Stimulated activated CD4-positive, alpha-beta T cell treated with anti-CD3 and anti-CD28 coated beads, TNF-alpha, amount 100 ng/mL, for 24 hours (primary cell): ENCODE measurements at places on chromosomes 4 and X.

DNA sequence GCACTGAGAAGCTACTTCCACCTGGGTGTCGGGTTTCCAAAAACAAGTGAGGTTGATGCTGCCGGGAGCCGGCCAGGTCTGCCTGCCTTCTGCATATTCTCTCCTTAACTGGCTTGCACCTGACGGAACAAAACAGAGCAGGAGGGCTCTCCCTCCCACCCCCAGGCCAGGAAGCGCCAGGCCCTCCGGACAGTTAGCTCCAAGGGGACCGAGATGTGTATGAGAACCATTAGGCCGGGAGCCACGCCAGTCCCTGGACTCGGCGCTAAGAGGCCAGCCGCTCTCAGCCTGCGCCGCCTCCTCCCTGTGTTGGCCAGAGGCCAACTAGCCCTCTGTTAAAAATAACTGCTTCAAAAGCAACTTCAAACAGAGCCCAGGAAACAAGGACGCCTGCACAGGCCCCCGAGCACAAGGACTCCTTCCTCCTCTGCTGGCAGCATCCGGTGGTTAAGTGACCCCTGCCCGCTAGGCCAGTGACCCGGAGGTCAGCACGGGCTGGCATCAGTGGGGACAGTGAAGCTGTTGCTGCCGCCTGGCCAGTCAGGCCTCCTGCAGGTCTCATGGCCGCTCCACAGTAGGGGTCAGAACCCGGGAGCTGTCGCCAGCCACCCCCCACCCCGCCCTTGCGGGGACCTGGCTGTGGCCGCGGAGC lies 107.9 kb downstream of the ABLIM2 start:
- DNase-seq, result no peak

- DNase-seq, result no peak
Observed at GRCh38 chr4:149631629-149632028, 184.0 kb downstream of the IQCM start.

DNA sequence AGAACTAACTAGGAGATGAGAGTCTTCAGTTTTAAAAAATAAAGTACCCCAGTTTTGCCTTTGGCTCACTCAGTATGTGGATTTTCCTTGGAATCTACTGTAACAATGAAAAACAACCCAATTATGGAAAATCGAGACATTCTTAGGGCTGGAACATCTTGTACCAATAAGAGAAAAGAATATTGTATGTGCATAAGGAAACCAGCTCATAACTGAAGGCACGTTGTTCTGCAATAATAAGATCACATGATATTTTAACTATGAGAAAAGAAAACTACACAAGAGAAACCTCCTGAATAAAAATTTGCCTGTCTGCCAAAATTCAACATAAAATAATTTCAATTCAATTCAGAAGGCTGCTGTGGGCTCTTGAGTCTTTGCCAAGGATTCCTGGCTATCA lies 261.8 kb upstream of the EDNRA start:
- DNase-seq, result no peak

DNA sequence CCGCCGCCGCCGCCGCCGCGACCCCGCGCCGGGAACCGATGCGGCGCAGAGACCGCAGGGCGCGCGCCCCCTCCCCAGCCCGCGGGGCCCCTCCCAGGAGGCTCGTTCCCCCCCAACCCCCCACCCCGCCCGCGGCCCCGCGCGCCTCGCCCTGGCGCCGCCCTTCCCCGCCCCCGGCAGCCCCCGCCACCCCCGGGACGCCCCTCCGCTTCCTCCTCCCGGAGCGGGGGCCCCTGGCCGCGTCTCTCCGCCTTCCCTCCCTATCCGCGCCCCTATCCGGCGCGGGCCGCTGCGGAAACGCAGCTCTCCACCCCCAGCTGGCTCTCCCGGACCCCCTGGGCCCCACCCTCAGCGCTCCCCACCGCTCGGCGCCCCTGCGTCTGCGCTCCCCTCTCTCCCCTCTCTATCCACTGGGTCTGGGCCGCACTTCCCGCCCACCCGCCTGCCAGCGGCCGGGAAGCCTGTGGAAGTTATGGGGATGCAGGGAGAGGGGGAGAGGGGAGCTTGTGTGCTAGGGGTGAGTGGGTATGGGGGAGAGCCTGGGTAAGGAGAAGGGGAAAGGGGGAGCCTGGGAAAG lies at the start of gene TMEM271:
TMEM271 (minus strand) TSS at position 51 of the 577 bp plus-strand sequence. CDS start 233 bp downstream, outside the sequence.
- no peak for DNase-seq

DNA sequence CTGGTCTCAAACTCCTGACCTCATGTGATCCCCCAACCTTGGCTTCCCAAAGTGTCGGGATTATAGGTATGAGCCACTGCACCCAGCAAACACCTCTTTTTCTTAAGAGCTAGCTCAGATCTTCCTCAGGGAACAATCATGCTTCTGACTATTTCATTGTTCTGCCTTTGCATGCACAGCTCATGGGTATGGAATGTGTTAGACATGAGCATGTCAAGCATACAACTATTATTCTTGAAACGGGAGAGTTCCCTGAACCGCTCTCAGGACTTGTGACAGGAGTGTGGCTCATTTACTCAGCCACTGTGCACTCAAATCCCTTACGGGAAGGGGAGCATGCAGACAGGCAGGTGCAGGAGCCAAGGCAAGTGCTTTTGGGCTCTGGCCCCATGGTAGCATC lies 231.7 kb upstream of the TAPT1 start:
- DNase-seq, result no peak

GRCh38 chr4:40193016-40193571 lies 3.7 kb upstream of the RHOH start:
- no peak for DNase-seq

DNA sequence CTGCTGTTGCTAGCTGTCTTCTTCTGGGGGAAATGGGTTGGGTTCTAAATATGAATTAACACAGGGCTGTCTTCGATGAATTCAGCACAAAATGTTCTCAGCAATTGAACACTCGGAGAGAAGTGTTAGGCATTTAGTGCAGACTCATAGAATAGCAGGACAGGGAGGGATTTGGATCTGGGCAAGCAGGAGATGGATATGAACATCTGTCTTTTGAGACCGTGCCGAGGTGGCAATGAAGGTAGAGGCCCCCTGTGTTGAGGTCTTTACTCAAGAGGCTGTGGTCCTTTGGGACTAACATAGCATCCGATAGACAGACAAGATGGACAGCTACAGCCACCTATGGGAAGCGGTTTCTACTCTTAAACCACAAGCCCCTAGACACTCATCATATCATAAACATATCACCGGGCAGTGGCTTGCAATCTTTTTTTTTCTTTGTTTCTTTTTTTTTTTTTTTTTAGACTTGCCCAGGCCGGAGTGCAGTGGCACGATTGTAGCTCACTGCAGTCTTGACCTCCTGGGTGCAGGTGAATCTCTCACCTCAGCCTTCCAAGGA lies 6.7 kb downstream of the CD99 start:
- DNase-seq, result no peak

DNA sequence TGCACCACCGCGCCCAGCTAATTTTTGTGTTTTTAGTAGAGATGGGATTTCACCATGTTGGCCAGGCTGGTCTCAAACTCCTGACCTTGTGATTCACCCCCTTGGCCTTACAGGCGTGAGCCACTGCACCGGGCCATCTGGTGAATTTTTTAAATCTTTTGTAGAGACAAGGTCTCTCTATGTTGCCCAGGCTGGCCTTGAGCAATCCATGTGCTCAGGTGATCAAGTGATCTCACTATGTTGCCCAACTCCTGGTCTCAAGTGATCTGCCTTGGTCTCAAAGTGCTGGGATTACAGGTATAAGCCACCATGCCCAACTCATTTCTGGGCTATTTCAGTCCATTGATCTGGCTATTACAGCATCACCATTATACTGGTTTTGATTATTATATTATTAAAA lies 22.2 kb upstream of the GALNT7 start:
- DNase-seq, result no peak

GRCh38 chrX:64230123-64230970 lies at the start of gene ASB12:
TSS of gene ASB12 (minus strand) at chrX:64230607. CDS start at chrX:64225650, 4,957 bp downstream.
- no peak for DNase-seq

DNA sequence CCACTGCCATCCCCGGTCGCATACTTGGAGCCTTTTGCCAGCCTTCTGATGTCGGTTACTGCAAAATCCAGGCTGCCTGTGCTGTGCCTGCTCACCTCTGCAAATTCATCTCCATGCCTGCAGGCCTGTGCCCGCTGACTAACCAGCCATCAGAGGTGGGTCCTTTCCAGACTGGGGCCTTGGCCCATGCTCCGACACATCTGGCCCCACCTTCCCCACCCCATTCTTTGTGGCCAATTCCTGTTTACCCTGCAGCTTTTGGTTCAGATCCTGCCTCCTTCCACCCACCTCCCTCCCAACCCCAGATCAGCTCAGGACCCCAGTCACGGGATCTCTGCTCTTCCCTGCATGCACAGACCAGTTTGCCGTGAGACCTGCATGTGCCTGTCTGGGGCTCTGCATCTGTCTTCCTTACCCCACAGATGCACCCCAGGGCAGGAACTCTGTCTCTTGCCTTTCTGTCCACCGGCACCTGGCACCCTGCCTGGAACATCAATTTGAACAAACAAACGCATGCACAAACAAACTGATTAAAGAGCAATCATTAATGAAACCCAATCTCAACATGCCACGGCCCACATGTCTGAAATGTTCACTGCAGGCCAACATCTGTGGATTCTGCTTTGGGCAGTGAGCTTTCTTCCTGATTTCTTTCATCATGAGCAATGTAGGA lies 112.8 kb upstream of the PSAPL1 start:
- no peak for DNase-seq

DNA sequence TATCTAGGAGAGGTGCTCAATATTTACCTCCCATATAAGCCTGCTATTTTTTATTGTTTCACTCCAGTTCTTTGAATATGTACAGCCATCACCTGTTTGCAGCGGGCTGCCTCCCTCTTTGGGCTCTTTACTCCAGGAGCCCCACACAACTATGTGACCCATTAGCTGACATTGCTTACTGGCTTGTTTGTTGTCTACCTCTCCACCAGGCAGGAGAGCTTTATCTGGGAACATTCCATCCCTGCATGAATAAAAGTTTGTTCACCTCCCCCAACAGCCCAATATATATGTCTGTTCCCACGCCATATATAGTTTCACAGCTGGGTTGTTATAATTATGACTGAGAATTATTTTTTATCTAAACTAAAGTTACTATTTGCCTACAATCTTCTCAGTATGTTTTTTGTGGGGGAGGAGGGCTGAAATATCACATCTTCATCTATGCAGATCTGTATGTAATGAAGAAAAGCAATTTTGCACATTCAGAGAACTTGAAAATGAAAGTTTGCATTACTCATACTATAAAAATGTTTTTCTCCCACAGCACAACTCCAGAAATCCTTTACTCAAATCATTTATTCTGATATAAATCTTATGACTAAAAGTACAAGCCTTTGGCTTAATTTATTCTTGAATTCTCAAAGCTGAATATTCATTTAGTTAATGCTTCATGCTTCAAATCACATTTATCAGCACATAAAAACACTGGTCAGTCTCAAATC lies 61.2 kb upstream of the DAPP1 start:
- no peak for DNase-seq

DNA sequence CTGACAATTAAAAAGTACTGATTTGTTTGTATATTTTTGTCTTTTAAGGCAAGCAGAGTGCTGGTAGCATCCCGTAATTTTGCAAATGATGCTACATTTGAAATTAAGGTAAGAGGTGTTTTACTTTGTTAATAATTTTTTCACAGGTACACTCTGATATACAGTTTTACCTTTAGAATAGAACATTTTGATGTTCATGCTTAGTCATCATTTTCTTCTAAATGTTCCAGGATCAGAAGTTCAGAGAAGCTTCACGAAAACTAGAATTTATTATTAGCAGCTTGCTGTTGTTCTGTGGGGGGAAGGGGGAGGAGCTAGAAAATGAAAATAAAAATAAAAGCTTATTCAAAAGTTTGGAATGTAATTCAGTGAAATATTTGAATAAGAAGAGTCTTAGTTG lies 5.5 kb downstream of the PDHA1 start:
- no peak for DNase-seq

GRCh38 chr4:170111085-170111484 lies 21.3 kb upstream of the AADAT start:
- DNase-seq, result no peak

DNA sequence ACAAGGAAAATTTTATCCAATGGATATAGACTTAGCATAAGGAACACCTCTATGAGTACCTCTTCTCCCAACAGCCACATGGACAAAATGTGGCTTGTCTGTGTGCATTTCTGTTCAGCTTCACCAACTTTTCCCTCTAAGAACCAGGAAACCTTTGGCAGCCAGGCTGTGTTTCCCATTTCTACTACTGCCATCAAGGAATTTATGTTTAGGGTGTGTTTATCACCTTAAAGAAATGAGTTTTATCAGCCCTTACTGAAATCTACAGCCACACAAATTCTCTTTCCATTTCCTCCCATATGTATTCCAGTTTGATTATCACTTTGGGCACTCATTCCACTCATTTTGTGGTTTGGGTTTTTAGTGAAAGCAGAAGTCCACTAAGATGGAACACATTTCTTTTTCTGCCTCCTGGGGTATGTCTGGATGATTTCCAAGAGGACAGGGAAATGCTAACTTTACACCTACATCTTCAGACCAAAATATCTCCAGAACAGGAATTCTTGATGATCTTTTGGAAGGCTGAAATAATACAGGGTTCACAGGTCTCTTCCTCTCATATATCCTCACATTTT lies 82.6 kb upstream of the MAOA start:
- no peak for DNase-seq

GRCh38 chr4:71495454-71495853 lies 156.6 kb downstream of the SLC4A4 start:
- DNase-seq, result no peak

GRCh38 chr4:30866907-30867306 lies 146.7 kb downstream of the PCDH7 start:
- DNase-seq, result no peak

GRCh38 chrX:108064001-108064400 lies 19.1 kb downstream of the VSIG1 start:
- DNase-seq, result no peak

GRCh38 chr4:109155682-109156283 lies 146.7 kb downstream of the COL25A1 start:
- DNase-seq, result no peak

- no peak for DNase-seq
Observed at GRCh38 chrX:111095974-111096895, at the start of gene PAK3. TSS of gene PAK3 (plus strand) at chrX:111096191. CDS start at chrX:111123104, 26,913 bp downstream.

DNA sequence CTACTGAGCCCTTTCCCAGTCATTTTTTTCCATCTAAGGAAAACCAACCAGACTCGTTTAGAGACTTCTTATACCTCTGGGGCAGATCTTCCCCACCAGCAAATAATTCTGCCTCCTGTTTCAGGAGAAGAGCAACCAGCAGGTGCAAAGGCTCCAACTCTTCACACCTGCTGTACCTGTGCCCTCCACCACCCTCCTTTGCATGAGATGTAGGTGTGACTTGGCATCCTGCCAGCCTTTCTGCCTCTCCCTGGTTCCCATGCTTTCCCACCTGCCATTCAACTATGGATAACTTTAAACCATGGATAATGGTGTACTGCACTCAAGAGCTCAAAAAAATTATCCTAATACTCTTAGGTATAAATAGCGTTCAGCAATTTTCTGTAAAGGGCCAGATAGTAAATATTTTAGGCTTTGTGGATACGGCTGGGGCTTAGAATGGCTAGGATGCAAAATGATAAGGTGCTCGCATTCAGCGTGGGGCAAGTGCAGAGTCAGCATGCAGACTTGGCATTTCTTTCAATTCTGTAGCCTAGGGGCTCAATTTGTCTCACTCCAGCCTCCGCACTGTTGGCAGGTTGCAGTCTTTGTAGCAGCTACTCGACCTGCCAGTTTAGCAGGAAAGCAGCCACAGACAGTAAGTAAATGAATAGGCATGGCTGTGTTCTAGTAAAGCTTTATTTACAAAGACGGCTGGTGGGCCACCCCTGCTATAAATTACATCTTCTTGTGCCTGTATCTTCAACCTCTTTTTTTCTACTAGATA lies 79.8 kb downstream of the HCCS start:
- no peak for DNase-seq
